Dermis blood vessel endothelial cell (primary cell): ENCODE measurements at places on chromosomes 4 and X. TPM values are rescaled to one million over a fixed set of nuclear protein-coding genes. Genes with fewer than 3 reads are reported as not detected.

The HTRA3 gene
- total RNA-seq: 3.0 and 3.6 TPM in 2 replicates

The P2RY10 gene
- total RNA-seq: not detected in 2 replicates

The ACE2 gene
- under 0.01 TPM in 1 of 2 replicates, not detected in the other for total RNA-seq

The TRIM61 gene
- not detected in 2 replicates for total RNA-seq

The GPC4 gene
- total RNA-seq: 0.14 and 0.34 TPM in 2 replicates

The KLHL13 gene
- 1.2 and 10.4 TPM in 2 replicates for total RNA-seq

The SCRG1 gene
- total RNA-seq: under 0.01 TPM in 1 of 2 replicates, not detected in the other

The CYSLTR1 gene
- not detected in 2 replicates for total RNA-seq

The TLL1 gene
- total RNA-seq: 32.7 and 41.0 TPM in 2 replicates

The OTOP1 gene
- not detected in 2 replicates for total RNA-seq
